ENCODE measurements at places on chromosomes 13 and 19. TPM values are rescaled to one million over a fixed set of nuclear protein-coding genes. Genes with fewer than 3 reads are reported as not detected.

Gene ZNF93
- 6.1 TPM for total RNA-seq

Gene DAND5
- 0.57 TPM for total RNA-seq

Gene ZNF433
- 6.8 TPM for total RNA-seq

Gene MEIS3
- 83.4 TPM for total RNA-seq

Gene PNMA8B
- 2.5 TPM for total RNA-seq

Measured in chondrocyte (in vitro differentiated cells).